ENCODE measurements at places on chromosomes 11 and 22.

- no peak for DNase-seq
Measured at GRCh38 chr11:119295178-119295577, 21.8 kb downstream of the MCAM start.

- DNase-seq, result no peak
Measured at GRCh38 chr22:24731761-24732160, 42.8 kb downstream of the PIWIL3 start.

DNA sequence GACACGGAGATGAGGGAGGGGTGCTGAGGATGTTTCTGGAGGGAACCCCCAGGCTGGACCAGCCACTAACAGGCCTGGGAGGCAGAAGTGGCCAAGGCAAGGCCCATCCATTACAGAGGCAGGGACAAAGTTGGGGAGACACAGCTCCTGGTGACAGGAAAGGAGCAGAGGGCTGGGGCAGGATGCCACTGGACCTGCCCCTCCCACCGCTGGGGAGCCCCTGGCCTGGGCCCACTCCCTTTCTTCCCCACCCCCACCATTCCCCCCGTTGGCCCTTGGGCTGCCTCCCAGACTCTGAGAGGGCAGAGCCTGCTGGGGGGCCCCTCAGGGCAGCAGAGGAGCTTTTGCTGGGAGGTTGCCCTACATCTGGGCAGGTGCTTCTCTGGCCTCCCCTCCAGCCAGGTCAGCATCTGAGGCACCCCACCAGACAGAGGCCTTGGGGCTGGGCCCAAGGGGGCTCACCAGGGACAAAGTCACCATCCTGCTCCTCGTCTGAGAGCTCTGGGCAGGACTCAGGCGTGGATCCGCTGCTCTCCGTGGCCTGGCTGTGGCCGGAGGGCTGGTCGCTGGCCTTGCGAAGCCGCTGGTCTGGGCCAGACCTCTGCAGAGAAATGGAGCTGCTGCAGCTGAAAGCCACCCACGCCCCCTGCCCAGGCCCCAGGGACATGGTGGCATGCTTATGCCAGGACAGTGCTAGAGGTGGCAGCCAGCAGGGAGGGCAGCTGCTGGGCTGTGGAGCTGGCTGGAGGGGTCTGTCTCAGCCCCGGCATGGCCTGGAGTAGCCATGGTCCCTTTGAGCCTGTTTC is 33.1 kb upstream of the CARS1 start:
- no peak for DNase-seq

DNA sequence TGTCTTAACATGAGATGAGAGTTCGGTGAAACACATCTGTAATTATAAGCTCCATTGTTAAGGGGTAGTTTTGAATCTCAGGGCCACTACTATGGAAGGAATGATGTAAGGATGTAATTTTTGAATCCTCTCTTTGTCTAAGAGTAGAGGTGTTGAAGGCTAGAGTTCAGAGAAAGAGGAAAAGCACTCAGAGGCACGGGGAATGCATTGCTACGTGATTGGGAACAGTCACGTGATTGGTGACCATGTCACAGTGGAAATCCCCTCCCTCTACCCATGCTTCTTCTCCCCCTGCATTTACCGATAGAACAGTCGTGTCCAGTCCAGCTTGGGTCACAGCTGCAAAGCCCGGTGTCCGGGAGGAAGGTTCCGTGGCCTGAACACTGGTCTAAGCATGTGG is 230.3 kb upstream of the NARS2 start:
- no peak for DNase-seq

DNA sequence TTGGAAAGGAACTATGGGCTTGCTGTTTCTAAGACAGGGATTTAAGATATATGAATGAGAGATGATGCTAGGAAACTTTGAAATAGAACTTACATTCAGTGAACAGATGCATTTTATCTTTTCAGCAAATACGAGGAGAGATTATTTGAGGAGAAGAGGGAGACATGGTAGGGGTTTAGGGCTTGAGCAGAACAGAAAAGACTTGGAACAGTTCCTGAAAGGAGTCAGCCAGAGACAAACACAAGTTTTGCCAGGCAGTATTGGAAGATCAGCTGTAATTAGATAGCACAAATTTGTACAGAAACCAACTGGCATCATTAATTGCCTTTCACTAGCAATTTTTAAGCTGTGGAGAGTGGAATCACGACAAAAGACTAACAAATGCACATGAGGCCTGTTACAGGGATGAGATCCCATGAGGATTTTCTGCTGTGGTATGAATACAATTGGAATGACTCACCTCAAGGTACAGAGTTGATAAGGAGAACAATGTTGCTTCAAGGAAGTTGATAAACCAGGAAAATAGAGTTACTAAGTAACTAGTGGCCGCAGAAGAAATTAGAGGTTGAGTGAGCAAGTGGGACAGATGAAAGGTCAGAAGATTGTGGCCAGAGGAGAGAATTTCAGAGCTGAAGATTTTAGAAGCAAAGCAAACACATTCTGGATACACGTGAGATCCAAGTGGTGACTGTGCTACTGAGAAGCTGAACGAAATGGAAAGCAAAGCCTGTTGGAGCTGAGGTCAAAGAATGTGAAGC is 67.9 kb downstream of the CYB5R2 start:
- no peak for DNase-seq

GRCh38 chr11:70751142-70751734 is 352.9 kb downstream of the CTTN start:
- no peak for DNase-seq

DNA sequence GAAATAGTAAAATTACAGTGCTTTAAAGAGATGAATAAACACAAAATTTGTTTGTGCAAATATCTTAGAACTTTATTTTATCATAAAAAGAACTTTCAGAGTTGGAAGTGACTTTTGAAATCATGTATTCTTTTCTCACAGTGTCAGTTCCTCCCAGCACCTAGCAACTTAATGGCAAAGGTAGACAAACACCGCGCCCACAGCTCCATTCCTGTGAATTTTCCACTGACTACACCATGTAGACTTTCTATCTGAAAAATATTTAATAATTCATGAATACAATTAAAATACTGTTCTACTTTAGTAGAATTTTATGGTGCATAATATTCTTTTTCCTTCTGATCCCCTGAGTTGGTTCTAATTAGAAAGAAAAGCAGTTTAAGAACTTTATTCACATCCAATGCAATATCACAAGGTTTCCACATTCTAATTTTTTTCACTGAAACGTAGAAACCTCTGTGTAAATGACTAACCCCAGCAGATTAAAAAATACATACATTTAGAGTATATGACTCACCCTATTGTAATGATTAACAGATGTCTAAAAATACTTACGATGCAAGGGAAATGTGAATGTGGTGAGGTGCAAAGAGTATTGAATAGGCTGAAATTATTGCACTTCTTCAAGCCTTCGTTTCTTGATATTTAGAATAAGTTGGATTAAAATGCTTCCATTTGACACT is 218.2 kb upstream of the CCDC179 start:
- no peak for DNase-seq

Data from effector CD4-positive, alpha-beta T cell (primary cell).